Right hindlimb (tissue), 1 donor: ENCODE measurements at places on chromosomes 11 and 22.

GRCh38 chr11:41720761-41721160, 261.3 kb upstream of the LRRC4C start:
- no peak for DNase-seq

- no peak for DNase-seq
Measured at GRCh38 chr11:31160504-31161422, 208.8 kb downstream of the DCDC1 start.

DNA sequence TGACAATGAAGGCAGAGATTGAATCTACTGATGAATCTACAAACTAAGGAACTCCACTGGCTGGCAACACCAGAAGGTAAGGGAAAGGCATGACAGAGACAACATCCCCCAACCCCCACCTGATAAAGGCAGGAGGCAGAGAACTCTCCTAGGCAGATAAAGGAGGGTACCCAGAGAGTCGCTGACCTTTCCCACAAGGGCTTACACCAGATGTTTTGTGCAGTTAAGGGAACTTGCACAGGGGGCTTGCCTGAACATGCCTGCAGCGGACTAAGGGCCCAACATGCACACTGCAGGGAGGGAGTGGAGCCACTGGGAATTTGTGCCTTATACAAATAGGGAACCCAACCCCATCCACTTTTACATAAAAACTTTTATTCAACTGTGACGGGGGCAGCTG, 1996.9 kb upstream of the RAG2 start:
- no peak for DNase-seq

GRCh38 chr22:19772673-19773469, 12.3 kb downstream of the TBX1 start:
- no peak for DNase-seq

- DNase-seq = no peak
Measured at GRCh38 chr11:112525270-112525669, 264.6 kb upstream of the PLET1 start.
